MM.1S (cell line): ENCODE measurements at places on chromosomes 4 and X.

- peak overlapping the region; percentile 42; the same call in 1 of the 2 replicates for H3K27ac ChIP-seq
- H3K27me3 ChIP-seq, result no peaks in the 10 kb centered on the region
- no peaks in the 10 kb centered on the region for H3K36me3 ChIP-seq
- 0 out of 2 replicates have a peak, but pooled peaks cover 4% of the 10 kb centered on the region for H3K4me1 ChIP-seq
- DNase-seq, result peak; percentile 86
- peak overlapping the region; percentile 16 for H3K4me3 ChIP-seq
These were observed 85.5 kb downstream of the CT47B1 start for GRCh38 chrX:120790118-120790517.

- DNase-seq, result no peak
- H3K27me3 ChIP-seq, result no peaks in the 10 kb centered on the region
- no peak overlapping the region for H3K27ac ChIP-seq
- peaks cover 6% of the 10 kb centered on the region; the same call in 1 of the 2 replicates for H3K4me1 ChIP-seq
- H3K4me3 ChIP-seq, result no peak overlapping the region
These were observed 42.9 kb upstream of the CYP4V2 start for GRCh38 chr4:186148336-186148975.

- no peak overlapping the region for H3K4me3 ChIP-seq
- no peaks in the 10 kb centered on the region for H3K4me1 ChIP-seq
- no peak overlapping the region for H3K27ac ChIP-seq
- no peaks in the 10 kb centered on the region for H3K36me3 ChIP-seq
- no peaks in the 10 kb centered on the region for H3K27me3 ChIP-seq
These were observed 187.7 kb downstream of the ENOX2 start for GRCh38 chrX:130715299-130715698.

- no peaks in the 10 kb centered on the region for H3K36me3 ChIP-seq
- DNase-seq, result no peak
- no peaks in the 10 kb centered on the region for H3K4me1 ChIP-seq
- no peak overlapping the region for H3K27ac ChIP-seq
These were observed 1370.6 kb upstream of the AGA start for GRCh38 chr4:178812866-178813265.

GRCh38 chr4:148542922-148543623, 100.9 kb upstream of the NR3C2 start:
- DNase-seq, result no peak
- H3K27ac ChIP-seq, result no peak overlapping the region
- no peaks in the 10 kb centered on the region for H3K27me3 ChIP-seq
- H3K36me3 ChIP-seq, result no peaks in the 10 kb centered on the region

- no peaks in the 10 kb centered on the region for H3K27me3 ChIP-seq
- peak; percentile 32 for DNase-seq
- H3K4me3 ChIP-seq, result no peak overlapping the region
- H3K27ac ChIP-seq, result no peak overlapping the region
- no peaks in the 10 kb centered on the region for H3K36me3 ChIP-seq
- 0 out of 2 replicates have a peak, but pooled peaks cover 3% of the 10 kb centered on the region for H3K4me1 ChIP-seq
These were observed 32.0 kb downstream of the HAND2 start for GRCh38 chr4:173498023-173498422.

DNA sequence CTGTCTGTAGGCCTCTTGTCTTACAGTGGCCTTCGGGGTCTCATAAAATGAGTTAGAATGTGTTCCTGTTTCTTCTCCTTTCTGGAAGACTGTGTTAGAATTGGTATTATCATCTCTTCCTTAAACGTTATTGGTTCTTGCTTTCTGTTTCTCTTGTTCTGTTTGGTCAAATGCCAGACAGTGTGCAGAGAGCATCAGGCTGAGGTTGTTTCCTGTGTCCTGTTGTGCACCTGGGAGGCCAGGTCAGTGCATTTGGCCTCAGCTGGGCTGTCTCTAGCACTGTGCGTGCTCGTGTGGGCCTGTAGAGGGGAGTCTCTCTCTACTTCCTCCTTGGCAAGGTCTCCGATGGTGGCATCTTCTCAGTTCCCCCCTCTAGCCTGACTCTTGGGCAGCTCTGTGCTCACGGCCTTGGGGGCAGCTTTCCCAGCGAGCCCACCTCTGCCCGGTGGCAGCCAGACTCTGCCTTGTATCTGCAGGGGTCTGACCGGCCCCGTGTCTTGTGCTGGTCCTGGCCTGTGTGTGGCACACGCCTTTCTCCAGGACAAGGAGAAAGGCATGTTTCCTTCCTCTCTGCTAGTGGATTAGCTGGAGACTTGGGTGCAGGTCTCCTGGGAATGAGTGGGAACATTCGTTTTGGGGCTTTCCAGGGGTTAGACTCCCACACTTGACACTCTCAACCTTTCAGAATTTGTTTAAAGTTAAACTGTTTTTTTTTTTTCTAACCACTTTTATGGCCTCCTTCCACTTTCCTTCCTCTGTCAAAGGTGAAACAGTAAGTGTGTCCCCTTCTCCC, 62.3 kb downstream of the FAM193A start:
- no peaks in the 10 kb centered on the region for H3K36me3 ChIP-seq
- H3K4me1 ChIP-seq, result peaks cover 8% of the 10 kb centered on the region
- H3K27ac ChIP-seq, result no peak overlapping the region
- no peak overlapping the region for H3K4me3 ChIP-seq
- no peaks in the 10 kb centered on the region for H3K27me3 ChIP-seq

- no peaks in the 10 kb centered on the region for H3K36me3 ChIP-seq
- no peak for DNase-seq
- H3K4me3 ChIP-seq, result no peak overlapping the region
- H3K4me1 ChIP-seq, result no peaks in the 10 kb centered on the region
- no peaks in the 10 kb centered on the region for H3K27me3 ChIP-seq
These were observed 78.2 kb downstream of the NPFFR2 start for GRCh38 chr4:72109959-72110497.

GRCh38 chrX:13404364-13404763, 84.5 kb upstream of the ATXN3L start:
- H3K4me1 ChIP-seq, result no peaks in the 10 kb centered on the region
- no peak overlapping the region for H3K27ac ChIP-seq
- H3K4me3 ChIP-seq, result no peak overlapping the region
- no peaks in the 10 kb centered on the region for H3K27me3 ChIP-seq
- H3K36me3 ChIP-seq, result no peaks in the 10 kb centered on the region
- no peak for DNase-seq
